ENCODE measurements at places on chromosomes 12 and 14.

DNA sequence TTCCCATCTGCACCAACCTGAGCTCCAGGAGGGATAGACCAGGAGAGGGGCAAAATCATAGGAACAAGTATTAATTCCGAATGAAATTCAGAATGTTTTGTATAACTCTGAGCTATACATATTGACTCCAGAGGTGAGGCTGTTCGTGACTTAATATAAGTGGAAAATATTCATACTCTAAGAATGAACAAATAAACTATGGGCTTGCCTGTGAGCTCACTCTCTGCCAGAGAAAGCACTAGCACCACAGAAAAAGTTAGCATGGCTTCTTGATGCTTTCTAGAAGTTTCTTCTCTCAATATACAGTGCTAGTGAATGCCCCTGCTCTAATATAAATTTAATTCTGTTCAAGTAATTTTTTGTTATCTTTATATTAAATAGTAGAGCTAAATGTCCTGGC lies 1536.4 kb upstream of the FLRT2 start:
- no peak for DNase-seq

GRCh38 chr12:780750-781379 lies 28.5 kb downstream of the WNK1 start:
- no peak for DNase-seq

- no peak for DNase-seq
These were observed 23.7 kb upstream of the TUBA1A start for GRCh38 chr12:49212572-49212971.

- no peak for DNase-seq
These were observed 1.8 kb downstream of the GALNT9 start for GRCh38 chr12:132327336-132328171.

GRCh38 chr14:21300892-21301291 lies 21.0 kb downstream of the RPGRIP1 start:
- DNase-seq = no peak

DNA sequence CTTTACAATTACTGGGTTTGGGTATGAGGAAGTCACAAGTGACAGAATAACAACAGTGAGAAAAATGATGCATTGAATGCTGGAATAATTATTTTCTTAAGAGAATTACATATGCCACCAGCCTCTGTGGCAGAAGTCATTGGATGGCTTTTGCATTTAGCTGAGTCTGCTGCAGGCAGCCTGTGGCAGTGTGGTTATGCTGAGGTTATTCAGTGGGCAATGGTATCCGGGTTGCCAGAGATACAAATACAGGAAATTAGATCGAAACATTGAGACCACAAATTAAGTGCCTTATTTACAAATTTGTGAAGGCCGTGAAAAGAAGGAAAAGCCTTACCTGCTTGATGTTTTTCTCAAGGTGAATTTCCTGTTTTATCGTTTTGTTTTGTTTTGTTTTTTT lies 1050.0 kb downstream of the GALC start:
- DNase-seq = no peak

GRCh38 chr12:28993720-28994119 lies 155.4 kb upstream of the FAR2 start:
- no peak for DNase-seq

DNA sequence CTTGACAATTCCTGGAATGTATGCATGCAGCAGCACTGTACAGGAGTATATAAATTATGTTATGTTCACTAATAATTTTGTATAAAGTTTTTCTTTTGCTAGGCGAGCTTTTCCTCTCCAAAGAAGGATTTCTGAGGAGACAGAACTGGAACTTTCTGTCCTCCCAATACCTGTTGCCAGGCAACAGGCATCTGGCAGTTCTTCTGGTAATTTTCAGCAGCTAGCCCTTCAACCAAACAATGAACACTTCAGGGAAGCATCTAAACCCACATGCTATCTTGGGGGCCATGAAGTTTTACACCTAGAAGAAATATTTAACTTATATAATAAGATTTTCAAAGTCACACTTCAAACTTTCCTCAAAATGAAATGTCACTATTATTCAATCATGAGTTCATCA lies 162.9 kb upstream of the SYT10 start:
- DNase-seq = no peak

GRCh38 chr12:46770501-46771183 lies 55.2 kb downstream of the SLC38A4 start:
- no peak for DNase-seq

- DNase-seq = no peak
These were observed 15.7 kb upstream of the SLC6A12 start for GRCh38 chr12:229441-230191.

- no peak for DNase-seq
These were observed 1122.2 kb upstream of the TMEM132C start for GRCh38 chr12:127144770-127145169.

DNA sequence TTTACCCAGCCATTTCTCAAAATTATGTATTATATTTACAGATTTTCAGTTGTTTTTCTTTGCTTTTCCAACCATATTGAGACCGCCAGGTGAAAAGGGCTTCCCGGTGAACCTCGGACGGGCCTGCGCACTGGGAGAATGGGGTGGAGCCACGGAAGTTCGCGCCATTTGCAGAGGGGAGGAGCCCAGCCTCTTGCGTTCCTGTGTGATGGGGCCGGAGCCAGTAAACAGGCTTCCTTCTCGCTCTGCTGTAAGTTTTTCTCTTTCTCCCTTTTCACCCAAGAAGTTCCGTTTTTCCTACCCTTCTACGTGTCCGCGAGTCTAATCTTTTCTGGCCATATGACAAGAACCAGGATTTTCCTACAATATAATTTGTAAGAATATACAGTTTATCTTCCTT lies 1108.8 kb upstream of the SEL1L start:
- no peak for DNase-seq

- no peak for DNase-seq
These were observed 319.4 kb downstream of the EGLN3 start for GRCh38 chr14:33631441-33631840.

DNA sequence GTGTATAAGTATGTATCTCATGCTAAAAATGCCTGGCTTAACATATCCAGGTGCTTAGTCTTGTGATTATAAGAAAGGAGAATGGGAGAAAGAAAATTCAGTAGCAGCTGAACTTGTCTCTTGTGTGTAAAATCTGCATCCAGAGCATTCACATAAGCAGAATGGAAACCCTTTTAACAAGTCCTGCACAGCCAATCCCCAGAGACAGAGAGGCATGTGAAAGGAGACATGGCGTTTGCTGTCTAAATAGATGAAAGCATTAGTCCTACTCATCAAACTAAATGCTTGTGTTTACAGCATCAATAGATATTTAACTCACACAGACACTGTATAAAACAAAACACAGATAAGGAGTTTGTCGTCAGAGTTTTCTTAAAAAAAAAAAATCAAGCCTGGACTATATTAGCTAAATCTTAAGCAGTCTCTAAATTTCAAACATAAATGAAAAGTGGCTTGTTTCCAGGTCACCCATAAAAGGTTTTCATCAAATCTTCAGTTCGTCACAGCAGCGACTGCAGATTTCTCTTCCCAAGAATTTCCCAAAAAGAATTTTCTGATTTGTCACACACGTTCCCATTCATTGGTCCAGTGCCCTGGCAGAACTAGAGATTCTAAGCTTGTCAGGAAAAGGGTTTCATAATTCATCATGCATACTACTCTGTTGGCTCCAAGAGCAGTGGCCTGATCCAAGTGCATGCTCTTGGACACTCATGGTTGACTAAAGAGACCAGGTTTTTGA lies 249.2 kb downstream of the BTG1 start:
- DNase-seq = no peak

- no peak for DNase-seq
These were observed 161.7 kb upstream of the HMGA2 start for GRCh38 chr12:65662590-65662989.

- no peak for DNase-seq
These were observed 223.6 kb upstream of the TMPO start for GRCh38 chr12:98291828-98292227.

GRCh38 chr12:8696442-8697090 lies 1.2 kb upstream of the RIMKLB start:
- no peak for DNase-seq

DNA sequence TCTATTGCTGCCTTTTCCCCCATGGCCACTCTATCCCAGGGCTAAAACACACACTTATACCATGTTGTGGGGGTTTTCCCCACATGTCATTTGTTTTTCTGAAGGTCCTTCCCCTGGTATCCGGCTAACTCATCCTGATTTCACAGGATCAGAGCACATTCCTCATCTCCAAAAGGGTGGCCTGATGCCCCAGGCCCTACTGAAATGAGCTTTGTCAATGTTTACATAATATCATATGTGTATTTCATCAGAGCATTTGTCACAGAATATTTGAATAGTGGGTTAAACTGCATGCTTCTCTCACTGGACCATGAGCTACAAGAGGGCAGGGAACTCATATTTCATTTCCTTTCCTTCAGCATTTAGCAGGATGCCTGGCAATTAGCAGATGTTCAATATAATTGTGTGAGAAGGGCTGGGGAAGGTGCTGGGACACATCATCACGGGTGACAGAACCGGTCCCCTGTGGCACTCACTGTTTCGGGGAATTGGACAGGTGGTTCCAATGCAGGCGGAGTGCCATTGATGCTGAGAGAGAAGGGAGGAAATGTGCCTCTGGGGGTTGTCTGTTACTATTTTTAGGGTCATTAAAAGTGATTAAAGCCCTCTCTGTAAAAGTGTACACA lies 26.8 kb downstream of the EMP1 start:
- no peak for DNase-seq

- no peak for DNase-seq
These were observed 628 bp upstream of the CAPRIN2 start for GRCh38 chr12:30755395-30755762.

GRCh38 chr14:89563471-89563870 lies 146.4 kb upstream of the FOXN3 start:
- no peak for DNase-seq

GRCh38 chr14:74619672-74620131 lies 7.7 kb upstream of the LTBP2 start:
- DNase-seq = no peak

DNA sequence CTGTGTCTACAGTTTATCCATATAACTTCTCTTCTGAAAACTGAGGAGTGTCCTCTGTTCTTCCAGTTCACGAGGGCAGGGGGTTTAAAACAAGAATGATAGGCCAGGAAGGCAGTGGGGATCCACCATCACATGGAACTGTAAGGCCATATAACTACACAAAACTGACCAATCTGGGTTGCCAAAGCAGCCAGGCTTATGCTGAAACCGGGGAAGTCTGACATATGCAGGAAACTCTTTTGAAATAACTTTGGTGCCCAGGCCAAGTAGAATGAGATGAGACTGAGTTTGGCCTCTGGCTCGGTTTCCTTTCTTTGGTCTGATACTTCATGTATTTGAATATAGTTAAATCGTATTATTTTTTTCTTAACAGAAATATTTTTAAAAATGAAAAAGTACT lies 18.0 kb upstream of the ATF1 start:
- no peak for DNase-seq

DNA sequence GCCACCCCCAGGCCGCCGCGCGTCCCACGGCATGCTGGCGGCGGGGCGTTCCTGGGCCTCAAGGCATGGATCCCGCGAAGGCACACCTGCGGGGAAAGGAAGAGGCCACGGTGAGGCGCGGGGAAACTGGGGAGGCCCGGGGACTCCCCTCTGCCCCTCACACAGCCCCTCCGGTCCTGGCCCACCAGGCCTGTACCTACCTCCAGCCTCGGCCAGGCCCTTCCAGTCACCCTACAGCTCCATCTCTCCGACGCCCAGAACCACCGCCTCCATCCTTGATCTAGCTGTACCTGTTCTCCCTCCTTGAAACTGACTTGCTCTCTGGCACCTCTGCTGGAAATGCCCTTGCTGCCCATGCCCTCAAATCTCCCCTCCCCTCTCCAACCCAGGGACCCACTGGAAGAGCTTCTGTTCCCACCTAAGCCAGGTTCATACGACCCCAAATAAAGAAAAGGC lies 1.7 kb downstream of the ANKRD9 start:
- no peak for DNase-seq

DNA sequence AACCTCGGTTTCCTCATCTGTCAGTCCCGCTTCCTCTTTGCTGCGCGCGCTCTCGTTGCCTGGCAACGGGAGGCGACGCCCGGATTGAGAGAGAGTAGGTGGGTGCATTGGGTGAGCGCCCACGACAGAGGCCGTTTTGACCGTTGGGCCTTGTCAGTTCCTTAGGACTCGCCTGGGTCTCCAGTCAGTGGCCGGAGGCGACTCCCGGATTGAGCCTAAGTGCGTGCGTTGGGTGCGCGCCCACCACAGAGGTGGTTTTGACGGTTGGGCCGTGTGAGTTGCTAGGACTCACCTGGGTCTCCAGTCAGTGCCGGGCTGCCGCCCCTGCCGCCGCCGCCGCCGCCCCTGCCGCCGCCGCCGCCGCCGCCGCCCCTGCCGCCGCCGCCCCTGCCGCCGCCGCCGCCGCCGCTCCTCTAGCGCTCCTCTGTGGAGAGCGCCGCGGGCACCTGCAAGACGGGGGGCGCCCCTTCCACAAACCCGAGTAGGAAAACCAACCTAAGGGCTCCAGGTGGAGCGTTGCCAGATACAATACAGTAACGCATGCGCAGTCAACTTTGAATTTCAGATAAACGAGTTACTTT lies 37.2 kb downstream of the APOBEC1 start:
- no peak for DNase-seq

GRCh38 chr12:76049575-76050251 lies 18.1 kb upstream of the PHLDA1 start:
- DNase-seq = no peak

DNA sequence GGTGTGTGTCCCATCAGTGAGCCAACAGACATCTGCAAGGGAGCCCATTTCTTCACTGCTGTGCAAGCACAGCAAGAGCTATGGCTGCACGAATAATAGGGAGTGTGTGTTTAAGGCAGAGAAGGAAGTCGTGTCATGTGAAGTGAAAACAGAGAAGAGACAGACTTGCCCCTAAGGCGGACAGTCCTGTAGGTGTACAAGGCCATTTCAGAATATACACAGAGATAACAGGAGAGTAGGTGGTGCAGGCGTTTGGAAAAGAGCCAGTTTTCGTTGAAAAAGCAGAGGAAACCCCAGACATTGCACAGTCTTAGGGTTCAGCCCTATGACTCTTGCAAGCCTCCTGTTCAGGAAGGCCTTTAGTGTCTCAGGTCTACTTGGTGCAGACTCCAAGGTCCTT lies 46.3 kb upstream of the RNU6-8 start:
- DNase-seq = no peak

- no peak for DNase-seq
These were observed 8.7 kb upstream of the SLC4A8 start for GRCh38 chr12:51415931-51416330.

DNA sequence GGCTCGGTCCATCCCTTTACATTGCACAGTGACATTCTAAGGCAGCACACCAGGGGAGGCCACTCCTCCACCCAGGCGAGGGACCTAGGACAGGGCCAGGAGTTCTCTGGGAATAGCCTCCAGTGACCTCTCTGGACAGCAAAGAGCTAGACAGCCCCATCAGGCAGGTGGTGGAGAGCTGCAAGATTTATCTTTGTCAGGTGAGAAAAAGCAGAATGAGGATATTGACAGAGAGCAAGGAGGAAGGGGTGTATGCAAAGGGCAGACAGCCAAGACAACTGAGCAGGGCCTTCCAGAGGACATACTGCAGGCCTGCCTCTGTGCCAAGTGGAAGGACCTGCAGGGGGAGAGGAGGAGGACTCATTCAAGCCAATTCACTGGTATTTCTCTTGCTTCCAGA lies 112.4 kb upstream of the MAX start:
- DNase-seq = no peak

GRCh38 chr14:69547701-69548348 lies 26.8 kb downstream of the CCDC177 start:
- no peak for DNase-seq

Data from activated CD4-positive, CD25-positive, alpha-beta regulatory T cell (primary cell).